ENCODE measurements at places on chromosomes 7 and 10.

DNA sequence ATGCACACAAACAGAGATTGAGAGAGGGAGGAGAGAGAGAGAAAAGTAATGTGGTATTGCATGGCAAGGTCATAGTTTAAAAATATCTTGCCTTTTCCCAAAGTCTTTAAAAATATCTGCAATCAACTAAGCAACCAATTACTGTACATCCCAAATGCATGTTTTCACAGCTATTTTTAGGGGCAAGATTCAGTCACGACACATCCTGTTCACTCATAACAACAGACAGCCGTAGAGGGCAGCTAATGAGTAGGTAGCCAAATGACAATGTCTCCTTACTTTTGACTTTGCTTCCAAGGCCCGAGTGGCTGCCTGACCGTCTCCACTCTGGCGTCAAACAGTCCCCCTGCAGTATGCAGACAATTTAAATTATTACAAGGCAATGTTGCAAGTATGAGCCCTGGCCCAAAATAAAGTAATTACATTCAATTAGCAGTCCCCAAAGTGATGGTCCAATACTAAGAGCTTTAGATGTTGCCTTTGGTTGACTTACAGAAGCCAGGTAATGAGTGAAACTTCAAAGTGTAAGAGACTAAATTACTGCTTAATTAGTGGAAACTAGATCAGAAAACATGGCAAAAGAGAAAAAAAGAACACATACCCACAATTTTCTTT lies 162.9 kb downstream of the MBL2 start:
- no peak for DNase-seq

- no peak for DNase-seq
These were observed 39.7 kb upstream of the MKRN1 start for GRCh38 chr7:140519007-140519399.

- DNase-seq, result no peak
These were observed 250.8 kb downstream of the KCNMA1 start for GRCh38 chr10:77386838-77387237.

DNA sequence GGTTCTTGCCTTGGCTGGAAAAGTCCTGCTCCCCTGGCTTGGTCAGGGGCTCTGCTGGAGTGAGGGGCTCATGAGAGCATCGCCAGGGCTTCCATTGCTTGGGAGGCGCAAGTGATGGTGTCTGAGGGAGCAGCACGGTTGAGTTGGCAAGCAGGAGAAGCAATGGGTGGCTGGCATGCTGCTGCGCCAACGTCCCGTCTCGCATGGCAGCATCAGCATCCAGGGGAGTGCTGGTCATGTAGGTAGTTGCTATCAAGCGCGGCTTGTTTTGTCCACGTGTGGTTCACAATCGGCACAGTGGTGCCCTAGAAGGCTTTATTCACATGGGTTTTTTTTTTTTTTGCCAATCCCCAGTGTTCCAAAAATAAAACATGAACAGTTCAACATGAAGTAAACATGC lies 3.8 kb downstream of the PYROXD2 start:
- no peak for DNase-seq

DNA sequence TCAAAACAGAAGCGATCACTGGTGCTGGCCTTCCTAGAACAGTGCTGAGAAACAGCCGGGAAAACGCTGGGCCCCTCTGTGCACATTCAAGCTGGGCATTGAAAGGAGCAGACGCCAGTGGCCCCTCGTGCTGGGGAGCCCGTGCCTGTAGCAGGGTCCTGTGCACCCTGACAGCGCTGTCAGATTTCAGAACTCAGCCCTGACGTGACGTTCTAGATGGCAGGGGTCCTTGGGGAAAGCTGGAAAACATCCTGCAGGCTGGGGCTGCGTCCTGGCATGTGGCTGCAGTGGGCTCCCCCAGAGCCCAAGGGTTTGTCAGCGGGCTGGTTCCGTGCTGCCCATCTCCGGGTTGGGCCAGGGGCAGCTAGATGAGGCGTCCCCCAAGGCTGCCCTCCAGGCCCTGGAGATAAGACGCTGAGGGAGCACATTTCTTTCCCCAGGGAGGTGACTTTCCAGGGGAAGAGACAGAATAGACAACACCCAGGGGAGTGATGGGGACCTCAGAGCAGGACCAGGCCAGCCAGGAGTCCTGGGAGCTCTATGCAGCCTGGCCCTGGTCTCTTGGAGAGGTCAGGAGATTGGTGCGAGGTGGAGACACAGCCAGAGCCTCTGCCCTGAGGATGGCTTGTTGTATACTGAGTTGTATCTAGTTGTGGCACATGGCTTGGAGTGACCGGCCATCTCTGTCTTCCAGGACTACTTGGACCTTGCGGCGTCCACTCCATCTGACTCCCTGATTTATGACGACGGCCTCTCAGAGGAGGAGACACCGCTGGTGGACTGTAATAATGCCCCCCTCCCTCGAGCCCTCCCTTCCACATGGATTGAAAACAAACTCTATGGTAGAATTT lies 12.1 kb upstream of the CSGALNACT2 start:
- DNase-seq, result no peak

- DNase-seq, result no peak
These were observed 630 bp upstream of the VSTM4 start for GRCh38 chr10:49115796-49116508.

GRCh38 chr10:100670828-100671479 lies 74.4 kb upstream of the PAX2 start:
- peak; percentile 34 for DNase-seq

DNA sequence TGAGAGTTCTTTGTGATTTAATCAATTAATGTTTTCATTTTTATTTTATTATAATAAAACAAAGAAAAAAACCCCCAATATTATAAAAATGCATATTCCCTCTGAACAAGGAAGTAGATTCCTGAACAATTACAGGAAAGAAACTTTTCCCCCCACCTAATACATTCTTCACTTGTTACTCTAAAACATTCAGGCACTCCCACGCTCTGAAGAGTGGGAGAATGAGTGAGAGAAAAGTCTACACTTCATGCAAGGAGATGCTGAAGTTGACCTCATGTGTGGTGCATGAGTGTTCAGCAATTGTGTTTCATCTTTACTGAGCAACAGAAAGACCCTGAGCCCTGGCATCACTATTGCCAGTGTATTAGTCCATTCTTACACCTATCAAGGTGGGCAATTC lies 244.2 kb upstream of the IGFBP3 start:
- no peak for DNase-seq

DNA sequence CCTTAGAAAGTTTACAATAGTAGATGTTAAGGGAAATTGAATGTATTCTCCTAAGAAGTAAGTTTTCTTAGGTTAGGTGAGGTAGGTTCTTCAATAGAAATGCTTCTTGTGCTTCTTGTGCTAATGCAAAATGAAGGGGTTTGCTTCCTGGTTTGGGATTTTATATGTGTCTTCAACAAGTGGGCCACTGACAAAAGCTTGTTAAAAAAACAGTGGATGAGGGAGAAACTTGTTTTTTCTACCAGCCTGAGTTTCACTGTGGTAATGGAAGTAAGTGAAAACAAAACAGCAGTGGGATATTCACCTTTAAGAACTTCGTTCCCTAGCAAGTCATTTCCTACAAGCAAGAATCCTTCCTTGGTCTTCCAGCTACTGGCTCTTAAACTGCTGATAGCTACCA lies 107.5 kb downstream of the FOXP2 start:
- DNase-seq, result no peak

DNA sequence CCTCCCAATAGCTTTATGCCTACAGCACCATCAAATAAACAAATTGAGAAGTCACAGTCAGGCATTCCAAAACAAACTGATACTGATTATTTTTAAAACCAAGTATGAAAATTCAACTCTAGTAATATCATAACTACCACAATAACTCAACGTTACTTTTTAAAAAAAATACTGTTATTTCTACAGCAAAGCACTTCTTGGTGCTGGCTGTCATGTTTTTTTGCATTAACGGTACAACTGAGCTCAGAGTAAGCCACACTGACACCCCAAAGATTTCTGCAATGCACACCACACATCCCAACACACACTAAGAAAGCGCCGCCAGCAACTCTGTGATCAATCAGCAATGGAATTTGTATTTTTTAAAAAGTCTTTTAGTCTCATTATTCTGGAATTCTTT lies 113.6 kb downstream of the RNF32 start:
- no peak for DNase-seq

DNA sequence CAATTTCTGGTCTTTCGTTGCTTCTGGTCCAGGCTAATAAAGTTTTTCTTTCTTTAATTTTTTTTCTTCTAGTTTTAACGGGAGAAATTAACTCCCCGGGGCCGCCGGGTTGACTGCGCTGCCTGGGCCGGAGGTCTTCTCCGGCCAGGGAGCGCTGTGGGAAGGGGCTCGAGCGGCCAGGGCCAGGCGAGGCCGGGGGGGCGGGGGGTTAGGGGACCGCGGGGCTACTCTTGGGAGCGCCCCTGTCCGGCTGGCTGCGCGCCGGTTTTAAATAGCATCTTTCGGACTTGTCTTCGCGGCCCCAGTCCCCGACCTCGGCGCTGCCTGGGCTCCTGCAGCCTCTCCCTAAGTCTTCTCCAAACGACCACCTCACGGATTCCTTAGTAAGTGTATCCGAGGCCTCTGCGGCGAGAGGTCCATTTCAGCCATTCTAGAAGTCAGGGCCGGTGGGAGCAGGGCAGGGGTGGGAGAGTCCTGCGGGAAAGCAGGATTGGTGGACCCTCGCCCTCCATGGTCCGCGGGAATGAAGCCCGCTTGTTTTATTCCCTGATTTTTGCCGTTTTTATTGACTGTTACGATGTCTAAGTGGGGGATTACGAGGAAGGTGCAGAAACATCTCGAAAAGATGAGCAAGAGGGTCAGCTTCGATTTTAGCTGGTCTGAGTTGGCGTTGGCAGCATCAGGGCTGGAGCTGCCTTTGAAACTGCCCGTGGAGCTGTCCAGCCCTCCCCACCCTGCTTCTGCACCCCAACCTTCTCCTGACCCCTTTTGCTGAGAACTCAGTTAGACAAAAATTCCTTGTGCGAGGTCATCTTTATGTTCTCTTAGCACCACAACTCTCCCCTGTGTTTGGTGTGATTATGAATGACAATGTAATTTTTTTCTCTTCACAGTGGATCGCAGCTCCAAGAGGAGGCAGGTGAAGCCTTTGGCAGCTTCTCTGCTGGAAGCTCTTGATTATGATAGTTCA lies 555 bp downstream of the PHF14 start:
- peak; percentile 30 for DNase-seq

DNA sequence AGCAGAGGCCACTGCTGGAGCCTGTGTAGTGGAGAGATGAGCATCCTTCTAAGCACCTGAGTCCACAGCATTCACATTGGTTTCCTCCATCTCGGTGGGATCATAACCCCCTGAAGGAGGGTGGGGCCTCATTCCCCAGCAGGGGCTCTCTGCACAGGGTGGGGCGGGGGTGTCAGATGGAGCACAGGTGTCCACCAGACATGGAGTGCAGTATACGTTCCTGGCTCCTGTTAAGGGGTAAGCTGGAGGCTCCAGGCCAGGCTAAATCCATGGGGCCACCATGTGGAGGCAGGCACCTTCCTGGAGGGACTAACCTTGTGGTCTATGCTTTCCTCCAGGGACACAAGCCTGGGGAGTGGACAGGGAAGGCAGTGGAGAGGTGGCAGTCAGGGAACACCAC lies 252.6 kb downstream of the GRID1 start:
- no peak for DNase-seq

DNA sequence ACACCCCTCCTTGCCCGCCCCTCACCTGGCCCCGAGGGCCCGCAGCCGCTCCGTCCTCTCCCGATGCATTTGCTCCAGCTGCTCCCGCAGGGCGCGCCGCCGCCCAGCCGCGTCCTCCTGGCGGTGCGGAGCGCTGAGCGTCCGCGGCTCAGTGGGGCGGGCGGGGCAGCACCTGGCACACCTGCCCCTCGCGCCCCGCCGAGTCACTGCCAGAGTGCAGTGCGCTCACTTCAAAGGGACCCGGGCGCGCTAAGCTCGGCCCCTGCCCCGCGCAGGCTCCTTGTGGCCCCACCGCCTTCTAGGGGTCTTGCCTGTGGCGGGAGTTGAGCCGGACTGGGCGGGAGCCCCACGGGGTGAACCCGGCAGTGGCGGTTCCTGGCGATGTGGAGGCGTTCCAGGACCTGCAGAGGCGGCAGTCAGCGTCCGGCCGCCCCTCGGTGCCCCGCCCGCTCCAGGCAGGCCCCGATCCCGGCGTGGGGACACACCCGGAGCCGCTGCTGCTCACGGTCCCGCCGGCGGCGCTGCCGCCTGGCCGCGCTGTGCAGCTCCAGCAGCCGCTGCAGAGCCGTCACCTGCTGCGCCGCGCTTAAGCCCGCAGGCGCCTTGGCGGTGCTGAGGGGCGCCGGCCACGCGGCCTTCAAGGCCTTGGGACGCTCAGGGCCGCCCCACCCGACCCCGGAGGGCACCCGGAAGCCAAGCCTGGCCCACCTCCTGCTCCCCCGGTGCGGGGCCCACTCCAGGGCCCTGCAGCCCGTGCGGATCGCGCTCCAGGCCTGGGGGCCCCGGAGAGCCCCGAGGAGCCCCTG lies 6.7 kb downstream of the ATP6V1F start:
- DNase-seq, result peak; percentile 28

GRCh38 chr10:58157076-58157766 lies 110.5 kb downstream of the IPMK start:
- DNase-seq, result no peak

- no peak for DNase-seq
These were observed 35.1 kb upstream of the COBL start for GRCh38 chr7:51351661-51352060.

DNA sequence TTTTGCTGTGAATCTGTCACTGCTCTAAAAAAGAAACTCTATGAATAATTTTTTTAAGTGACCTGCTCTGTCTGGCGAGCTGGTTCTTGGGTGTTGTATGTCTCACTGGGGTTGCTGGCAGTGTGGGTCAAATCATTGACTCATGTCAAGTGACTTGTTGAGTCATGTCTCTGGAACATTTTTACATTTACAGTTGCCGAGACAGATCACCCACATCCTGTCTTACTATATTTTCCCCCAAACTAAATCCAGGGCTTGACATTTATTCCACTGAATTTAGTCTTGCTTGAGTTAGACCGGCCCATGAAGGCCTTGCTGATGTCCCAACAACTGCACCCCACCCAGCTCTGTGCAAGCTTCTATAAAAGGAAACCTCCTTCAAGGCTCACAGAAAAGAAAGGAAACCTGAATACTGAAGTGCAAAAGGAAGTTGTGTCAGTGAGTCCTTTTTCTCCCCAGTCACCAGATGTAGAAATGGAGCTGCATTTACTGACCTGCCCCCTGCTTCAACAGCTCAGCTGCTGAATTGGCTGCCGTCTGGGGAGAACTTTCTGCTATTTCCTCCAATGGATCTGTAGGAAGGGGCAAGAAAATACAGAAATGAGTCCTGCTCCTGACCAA lies 290.3 kb downstream of the TNS3 start:
- no peak for DNase-seq

DNA sequence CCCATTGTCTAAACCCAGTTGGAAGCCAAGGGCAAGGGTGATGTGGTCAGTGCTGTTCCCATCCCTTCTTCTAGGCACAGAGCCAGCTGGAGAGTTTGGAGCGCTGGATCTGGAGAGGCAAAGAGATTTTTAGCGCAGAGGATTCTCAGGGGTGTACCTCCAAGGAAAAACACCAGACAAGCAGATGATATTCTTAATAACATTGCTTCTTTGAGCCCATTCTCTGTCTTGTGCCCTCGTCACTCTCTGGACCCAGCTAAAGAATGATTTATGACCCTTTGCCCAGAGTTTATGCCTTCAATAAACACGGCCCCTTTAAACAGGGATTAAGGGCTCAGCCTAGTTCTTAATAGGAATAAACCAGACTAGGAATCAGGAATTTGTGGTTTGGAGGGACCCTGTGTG lies 4.7 kb upstream of the HIP1 start:
- no peak for DNase-seq
